Motor neuron (in vitro differentiated cells): ENCODE measurements at places on chromosomes 16 and 17. TPM values are rescaled to one million over a fixed set of nuclear protein-coding genes. Genes with fewer than 3 reads are reported as not detected.

The DNAI2 gene
- not detected in 2 replicates for total RNA-seq

The ITGA2B gene
- total RNA-seq = 2.4 and 3.3 TPM in 2 replicates

The CLDN9 gene
- 0.32 and 0.52 TPM in 2 replicates for total RNA-seq

The NPIPB2 gene
- total RNA-seq = 9.3 and 11.4 TPM in 2 replicates

The GPRC5C gene
- 27.5 and 29.4 TPM in 2 replicates for total RNA-seq

The SNX20 gene
- 0.11 and 0.36 TPM in 2 replicates for total RNA-seq

The AGRP gene
- total RNA-seq = 0.36 TPM in 1 of 2 replicates, not detected in the other

The SCGB1C2 gene
- total RNA-seq = not detected in 2 replicates

The GRIN2A gene
- 4.4 and 4.9 TPM in 2 replicates for total RNA-seq

The CES5A gene
- total RNA-seq = 0.41 TPM in 1 of 2 replicates, not detected in the other

The HBA1 gene
- total RNA-seq = not detected in 2 replicates

GRCh38 chr16:70661918-70662641, 15.7 kb downstream of the IL34 start:
- ATAC-seq = no peak

GRCh38 chr16:88732172-88732960, 26.1 kb downstream of the CTU2 start:
- no peak for ATAC-seq

- no peak for ATAC-seq
Observed at GRCh38 chr17:53336281-53336680, 486.4 kb upstream of the KIF2B start.

DNA sequence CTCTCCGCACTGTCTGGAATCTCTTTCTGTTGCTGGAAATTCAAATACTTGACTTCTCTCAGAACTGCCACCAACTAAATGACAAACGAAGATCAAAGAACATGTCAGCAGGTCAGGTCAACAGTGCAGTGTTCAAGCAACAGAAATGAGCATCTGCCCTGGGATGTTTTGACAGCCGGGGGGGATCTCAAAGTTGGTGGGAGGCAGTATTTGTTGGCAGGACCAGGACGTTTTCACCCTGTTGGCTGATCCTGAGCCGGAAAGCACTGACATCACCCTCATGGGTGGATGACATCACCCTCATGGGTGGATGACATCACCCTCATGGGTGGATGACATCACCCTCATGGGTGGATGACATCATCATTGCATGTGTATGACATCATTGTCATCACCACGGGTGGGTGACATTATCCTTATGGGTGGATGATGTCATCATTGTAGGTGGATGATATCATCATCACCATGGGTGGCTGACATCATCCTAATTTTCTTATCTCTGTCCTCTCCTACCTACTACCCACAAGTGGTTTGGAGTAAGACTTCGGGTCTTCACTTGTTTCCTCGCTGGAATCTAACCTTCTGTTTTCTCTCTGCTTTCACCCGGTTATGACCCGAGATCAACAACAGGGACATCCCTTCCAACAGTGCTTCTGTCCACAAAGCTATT, 18.9 kb downstream of the DNAH17 start:
- ATAC-seq = no peak

DNA sequence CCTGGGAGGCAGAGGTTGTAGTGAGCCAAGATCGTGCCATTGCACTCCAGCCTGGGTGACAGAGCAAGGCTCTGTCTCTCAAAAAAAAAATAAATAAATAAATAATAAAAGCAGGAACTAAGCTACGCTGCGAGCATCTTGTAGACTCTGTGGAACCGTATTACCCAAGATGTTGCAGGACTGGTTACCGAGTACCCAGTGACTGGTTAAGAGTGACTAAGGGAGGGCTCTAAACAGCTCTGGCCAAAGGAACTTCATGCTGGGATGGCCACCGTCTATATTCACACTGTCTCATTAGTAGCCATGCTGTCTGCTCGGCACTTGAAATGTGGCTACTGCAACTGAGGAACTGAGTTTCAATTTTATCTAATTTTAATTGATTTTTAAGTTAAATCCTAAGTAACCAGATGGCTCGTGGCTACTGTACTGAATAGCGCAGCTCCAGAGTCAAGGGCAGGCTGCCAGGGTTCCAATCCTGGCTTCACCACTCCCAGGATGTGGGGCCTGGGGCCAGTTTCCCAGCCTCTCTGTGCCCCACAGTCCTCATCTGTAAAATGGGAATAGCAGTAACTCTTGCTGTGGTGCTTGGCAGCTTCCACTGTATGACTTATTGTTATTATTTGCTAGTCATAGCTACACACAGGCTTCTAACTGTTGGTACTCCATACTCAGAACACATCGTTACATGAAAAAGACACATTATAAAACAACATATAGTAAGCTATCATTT, 3.0 kb downstream of the NTAN1 start:
- no peak for ATAC-seq

- no peak for ATAC-seq
Observed at GRCh38 chr16:30372725-30373124, 1.9 kb upstream of the MYL11 start.

- no peak for ATAC-seq
Observed at GRCh38 chr16:47567321-47567720, 106.2 kb downstream of the PHKB start.

DNA sequence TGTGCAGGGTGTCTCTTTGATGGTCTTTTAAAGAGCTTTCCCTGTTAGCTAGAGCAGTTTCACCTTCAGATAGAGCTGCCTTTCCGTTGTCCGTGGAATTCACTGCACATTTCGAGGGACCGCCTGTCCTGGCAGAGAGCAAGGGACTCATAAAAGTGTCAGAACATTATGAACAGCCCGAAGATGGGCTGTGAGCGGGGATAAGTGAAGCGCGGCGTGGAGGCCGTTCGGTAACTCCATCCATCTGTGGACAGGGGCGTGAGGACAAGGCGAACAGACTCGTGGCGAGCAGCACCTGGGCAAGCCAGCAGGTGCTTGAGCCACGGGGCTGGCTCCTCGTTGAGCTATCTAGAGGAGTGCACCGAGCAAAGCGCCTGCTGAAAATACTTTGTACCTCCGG, 371.2 kb downstream of the MAF start:
- ATAC-seq = peak; percentile 67

GRCh38 chr17:35799942-35800341, 4.5 kb upstream of the MMP28 start:
- peak; percentile 55 for ATAC-seq

DNA sequence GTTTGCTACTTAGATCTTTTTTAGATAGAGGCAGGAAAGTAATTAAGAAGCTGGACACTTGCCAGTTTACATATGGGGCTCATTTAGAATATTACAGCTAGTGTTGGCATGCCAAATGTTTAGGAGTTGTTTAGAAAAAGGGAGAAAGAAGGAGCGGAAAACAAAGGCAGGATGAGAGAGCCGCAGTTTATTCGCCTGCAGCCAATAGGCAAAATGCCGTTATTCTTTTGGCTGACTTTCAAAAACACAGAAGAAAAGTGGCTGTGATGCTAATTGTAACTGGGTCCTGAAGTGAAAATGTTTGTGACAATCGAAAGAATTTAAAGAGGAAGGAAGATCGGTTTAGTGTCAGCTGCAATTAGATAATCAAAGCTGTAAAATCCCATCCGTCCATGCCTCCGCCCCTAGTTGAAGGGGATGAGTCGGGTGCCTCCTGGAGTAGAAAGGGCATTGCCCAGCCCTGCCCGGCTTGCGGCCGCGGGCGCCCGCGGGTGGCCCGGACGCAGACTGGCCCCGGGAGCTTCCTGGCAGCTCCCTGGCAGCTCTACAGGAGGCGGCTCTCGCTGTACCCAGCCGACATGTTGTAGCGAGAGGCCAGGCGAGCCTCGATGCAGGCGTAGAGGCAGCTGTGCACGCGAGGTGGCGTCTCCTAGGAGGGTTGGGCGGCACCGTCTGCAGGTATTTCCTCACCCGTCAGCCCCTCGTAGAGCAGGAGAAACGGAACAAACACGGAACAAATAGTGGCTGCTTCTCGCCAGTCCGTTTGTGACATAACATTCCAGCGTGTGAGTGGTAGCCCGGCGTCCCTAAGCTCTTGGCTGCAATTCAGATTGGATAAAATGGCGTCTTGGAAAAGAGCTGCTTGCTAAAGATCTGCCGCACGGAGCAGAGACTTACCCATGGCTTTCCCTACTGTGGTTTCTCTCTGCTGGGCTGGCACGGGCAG, 82.2 kb downstream of the TNRC6C start:
- peak; percentile 91 for ATAC-seq

- ATAC-seq = no peak
Observed at GRCh38 chr17:10743316-10744009, 13.6 kb upstream of the TMEM220 start.

DNA sequence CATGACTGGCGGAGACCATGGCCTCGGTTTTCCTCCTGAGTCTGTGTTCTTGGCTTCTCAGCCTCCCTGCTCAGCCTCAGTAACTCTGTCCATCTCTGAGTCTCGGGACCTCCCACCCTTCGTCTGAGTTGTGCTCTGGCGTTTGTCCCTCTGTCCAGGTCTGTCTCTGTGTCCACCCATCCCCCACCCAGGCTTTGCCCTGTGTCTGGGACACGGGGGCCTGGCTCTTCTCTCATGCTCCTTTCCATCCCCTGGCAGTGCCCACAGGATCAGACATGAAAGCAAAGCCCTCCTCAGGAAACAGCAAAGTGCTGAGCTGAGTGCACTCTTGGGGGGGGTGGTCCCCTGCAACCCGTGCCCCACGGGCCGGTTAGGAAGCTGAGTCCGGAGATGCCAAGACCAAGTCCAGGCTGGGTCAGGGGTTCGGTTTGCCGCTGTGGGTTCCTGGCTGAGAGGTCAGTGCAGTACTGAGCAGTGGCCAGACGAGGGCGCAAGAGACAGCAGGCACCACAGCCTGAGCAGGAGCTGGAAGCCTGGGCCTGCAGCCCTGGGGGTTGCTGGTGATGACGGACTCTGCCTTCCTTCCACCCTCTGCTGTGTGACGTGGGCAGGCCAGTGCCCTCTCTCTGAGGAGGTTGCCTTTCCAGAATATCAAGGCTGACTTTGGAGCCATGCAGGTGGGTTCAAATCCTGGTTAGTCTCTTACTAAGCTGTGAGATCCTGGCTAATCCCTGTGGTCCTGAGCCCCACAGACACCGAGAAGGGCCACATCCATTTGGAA, 2.5 kb downstream of the P2RX1 start:
- peak; percentile 65 for ATAC-seq

- peak; percentile 34 for ATAC-seq
Observed at GRCh38 chr17:43020789-43021740, 1.1 kb downstream of the VAT1 start.

- ATAC-seq = no peak
Observed at GRCh38 chr17:46163316-46163715, 29.9 kb downstream of the KANSL1 start.

DNA sequence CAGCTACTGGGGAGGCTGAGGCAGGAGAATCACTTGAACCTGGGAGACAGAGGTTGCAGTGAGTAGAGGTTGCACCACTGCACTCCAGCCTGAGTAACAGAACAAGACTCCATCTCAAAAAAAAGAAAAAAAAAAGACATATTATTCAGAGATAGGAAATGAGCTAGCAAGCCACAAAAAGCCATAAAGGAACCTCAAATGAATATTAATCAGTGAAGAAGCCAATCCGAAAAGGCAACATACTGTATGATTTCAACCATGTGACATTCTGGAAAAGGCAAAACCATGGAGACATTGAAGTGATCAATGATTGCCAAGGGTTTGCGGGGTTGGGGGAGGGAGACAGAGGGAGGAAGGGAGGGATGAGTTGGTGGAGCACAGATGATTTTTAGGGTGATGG, 8.4 kb upstream of the EXOC7 start:
- no peak for ATAC-seq

DNA sequence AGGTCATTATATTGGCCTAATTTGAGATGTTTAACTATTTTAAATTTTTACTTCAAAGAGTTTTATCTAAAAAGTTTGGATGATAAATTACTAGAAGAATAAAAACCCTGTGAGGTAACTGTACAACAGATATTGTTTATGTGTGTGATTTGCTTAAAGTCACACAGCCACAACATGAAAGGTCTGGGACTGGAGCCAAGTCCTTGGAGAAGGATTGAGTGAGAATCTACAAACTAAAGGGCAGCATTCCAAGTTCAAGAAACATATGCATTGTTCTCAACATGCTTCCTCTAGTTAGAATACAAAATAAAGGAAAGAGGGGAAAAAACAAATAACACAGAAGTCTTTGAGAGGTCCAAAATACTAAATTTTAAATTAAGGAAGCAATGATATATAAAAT, 131.5 kb upstream of the MON1B start:
- ATAC-seq = peak; percentile 24

DNA sequence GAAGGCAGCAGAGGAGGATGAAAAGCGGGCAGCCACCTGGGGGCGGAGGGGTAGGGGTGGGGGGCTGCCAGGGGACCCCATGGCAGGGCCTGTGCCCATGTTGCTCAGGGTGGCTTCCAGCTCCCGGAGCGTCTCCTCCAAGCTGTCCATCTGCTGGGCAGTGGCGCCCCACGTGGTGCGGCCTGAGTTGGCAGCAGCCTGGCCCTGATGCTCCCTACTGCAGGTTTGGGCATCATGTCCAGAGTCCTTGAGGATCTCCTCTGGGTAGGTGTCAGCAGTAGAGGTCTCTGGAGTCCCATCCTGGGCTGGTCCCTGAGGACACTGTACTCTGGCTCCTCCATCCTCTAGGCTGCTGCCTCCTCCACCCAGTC, 60.9 kb downstream of the SRCIN1 start:
- no peak for ATAC-seq

GRCh38 chr17:51955245-51955644, 203.3 kb downstream of the CA10 start:
- no peak for ATAC-seq

GRCh38 chr17:40307001-40307730, 1.8 kb upstream of the RARA start:
- peak; percentile 17 for ATAC-seq

- no peak for ATAC-seq
Observed at GRCh38 chr16:10569621-10570020, 10.8 kb downstream of the EMP2 start.

GRCh38 chr17:2090804-2091534, 36.1 kb downstream of the HIC1 start:
- ATAC-seq = no peak

- ATAC-seq = peak; percentile 55
Observed at GRCh38 chr16:58464047-58464915, 35.7 kb upstream of the NDRG4 start.

DNA sequence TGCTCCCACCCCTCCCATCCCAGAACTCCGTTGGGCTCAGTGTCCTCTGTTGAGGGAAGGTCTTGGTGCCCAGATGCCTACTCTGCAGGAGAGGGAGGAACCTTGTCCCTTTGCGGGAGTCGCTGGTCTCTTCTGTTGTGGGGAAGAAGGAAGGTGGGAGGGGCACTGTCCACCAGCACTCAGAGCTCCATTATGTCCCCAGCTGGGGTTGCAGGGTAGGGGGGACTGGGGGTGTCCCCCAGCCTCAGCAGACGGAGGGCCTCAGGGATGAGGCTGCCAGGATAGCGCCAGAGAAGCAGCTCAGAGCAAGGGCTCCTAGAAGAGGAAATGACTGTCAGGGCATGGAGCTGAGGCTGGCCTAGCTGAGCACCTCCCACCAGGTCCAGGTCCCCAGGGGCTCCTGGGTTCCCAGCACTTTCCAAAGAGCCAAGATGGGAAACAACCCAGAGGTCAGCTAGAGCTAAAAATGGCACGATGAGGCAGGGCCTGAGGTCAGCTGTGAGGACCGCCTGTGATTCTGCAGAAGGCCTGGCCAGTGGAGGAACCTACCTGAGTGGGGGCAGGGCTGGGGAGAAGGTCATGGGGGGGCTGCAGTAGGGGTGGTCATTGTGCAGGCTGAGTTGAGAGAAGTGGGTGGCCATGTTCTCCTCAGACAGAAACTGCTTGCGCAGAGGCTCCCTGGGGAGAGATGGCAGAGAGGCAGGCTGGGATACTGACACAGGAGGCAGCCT, 893 bp downstream of the HCFC1R1 start:
- ATAC-seq = no peak
